ENCODE measurements at places on chromosomes 5 and 9. TPM values are rescaled to one million over a fixed set of nuclear protein-coding genes. Genes with fewer than 3 reads are reported as not detected.

ZNF300 gene
- 1.5 TPM for total RNA-seq

SLIT3 gene
- total RNA-seq, result not detected

FOCAD gene
- 28.3 TPM for total RNA-seq

ORM2 gene
- total RNA-seq, result not detected

DYNC2I2 gene
- 37.7 TPM for total RNA-seq

MVB12B gene
- total RNA-seq, result 33.5 TPM

MED7 gene
- total RNA-seq, result 15.5 TPM

LRRTM2 gene
- total RNA-seq, result 0.26 TPM

PAEP gene
- total RNA-seq, result not detected

PCDHGB3 gene
- total RNA-seq, result 0.44 TPM

TEX48 gene
- total RNA-seq, result not detected

REEP2 gene
- total RNA-seq, result 1.3 TPM

PTGES gene
- total RNA-seq, result not detected

TUSC1 gene
- total RNA-seq, result not detected

Data from activated naive CD8-positive, alpha-beta T cell treated with anti-CD3 and anti-CD28 coated beads, Interleukin-2, amount 10 ng/mL, durations not matched to agents 7 days and 5 days (primary cell).